ENCODE measurements at places on chromosomes 4 and X.

DNA sequence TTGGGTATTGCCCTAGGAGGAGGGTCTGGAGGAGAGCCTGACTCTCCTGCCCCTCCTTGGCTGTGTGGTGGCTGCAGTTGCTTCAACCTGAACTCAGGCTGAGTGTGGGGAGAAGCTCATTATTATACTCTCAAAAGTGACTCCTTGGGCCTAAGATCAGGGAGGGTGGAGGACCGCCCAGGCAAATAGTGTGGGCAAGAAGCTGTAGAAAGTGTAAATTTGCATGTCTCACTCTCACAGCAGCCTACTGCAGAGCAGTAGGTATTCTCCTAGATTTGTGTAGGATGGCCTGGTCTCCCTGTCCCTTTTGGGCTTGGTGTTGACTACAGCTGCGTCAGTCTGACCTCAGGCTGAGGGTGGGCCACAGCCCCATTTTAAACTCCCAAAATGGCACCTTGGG lies 156.1 kb downstream of the ZNF330 start:
- DNase-seq, result no peak

DNA sequence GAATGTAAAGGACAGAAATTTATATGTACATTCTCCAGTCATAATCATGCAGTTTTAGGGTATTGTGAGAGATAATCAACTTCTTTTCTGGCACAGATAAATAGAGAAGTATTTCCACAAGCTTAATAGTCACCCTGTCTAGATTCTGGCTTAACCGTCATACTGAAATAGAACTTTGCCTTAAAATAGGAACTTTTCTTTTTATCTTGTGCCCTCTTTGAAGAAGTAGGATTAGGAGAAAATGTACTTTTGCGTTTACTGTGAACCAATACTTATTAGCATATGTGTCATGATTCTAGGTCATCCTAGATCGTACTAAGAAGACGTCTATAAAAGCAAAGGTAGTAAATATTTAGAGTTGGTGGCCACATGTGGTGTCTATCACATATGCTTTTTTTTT lies 95.4 kb downstream of the NFKB1 start:
- no peak for DNase-seq

DNA sequence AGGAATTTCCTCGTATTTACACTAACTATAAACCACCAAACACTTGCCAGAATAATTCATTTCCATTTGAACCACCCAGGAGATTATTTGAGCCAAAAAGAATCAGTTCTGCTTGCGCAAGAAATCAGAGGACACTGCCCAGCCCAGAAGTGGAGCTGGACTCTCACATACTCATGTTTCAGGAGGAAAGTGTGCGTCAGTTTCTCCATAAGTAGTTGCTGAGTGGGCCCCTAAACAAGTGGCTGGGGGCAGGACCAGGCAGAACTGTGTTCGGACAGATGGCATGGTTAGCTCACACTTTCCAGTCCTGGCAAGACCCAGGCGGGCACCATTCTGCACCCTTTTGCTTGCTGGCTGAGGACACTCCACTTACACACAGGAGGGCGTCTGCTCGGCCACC lies 38.8 kb downstream of the BTC start:
- DNase-seq, result no peak

DNA sequence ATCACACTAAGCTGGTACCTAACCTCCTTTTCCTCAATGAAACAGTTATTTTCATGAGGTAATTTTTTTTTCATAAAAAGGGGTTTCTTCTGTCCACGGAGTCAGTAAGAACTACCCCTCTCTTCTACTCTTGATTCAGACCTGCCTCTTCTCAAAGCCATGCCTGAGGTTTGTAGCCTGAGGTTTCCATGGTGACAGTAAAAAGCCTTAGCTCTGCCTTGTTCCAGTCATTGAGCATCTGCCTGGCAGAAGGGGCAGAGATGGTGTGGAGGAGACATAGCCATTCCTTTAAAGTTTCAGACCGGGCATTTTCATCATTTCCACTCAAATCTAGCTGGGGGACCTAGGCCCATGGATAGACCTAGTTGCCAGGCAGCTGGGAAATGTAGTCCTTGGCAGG lies 135.5 kb downstream of the REPS2 start:
- no peak for DNase-seq

DNA sequence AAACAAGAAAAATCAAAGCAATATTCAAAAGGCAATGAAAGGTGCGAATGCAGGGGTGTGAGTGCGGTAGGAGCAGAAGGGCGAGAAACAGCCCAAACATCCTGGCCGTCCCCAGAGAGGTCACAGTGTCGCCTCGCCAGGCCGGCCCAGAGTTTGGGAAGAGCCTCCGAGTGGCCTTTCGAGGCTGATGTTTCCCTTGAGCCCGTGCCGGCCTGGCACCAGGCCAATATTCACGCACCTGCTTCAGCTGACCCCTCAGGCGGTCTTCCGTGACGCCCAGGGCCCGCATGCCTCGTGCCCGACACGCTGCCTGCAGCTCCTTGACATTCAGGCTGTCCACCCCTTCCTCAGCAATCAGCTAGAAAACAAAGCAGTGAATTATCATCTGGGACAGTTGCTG lies 30.6 kb downstream of the LETM1 start:
- DNase-seq, result no peak

DNA sequence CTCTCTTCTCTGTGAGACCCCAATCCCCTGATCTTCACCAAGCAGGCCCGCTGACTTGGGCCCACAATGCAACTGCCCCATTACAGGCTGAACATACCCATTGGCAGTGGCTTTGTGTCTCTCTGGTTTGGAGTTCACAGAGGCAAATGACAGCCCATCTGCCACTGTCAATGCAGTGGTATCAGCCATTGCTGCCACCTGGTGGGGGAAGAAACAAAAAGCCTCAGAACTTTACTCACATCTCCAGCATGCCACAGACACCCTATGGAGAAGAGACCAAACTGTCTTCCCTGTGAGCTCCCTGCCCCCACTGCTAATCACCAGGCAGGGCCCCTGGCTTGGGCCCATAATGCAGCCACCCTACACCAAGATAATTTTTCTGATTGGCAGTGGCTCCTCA lies 729.3 kb upstream of the ACTRT1 start:
- no peak for DNase-seq

DNA sequence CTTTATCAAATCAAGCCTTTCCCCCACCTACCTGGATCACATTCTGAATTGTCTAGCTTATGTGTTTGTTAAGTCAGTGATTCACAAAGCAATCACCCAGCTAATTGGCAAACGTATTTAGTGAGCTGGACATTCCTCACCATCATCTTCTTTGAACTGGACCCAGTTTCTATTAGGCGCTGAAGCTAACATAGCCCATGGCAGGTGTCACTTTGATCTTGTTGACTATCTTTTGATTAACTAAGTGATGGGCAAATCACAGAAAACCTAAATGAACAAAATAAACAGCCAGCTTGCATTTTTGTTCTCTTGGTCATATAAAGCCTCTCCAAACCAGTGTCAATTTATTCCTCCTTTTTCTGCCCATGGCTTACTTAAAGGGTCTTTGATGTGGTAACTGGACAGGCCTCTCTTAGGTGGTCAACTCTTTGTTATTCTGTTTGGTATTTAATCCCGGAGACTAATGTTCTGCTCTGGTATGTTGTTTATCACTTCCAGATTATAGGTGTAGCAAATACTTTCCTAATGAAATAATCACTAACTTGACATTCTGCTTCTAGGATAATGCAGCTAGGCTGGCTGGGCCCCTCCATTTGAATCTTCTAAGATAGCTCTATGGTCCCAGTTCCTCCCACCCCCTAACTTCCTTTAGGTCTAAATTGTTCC lies 105.3 kb upstream of the SMIM10 start:
- no peak for DNase-seq

DNA sequence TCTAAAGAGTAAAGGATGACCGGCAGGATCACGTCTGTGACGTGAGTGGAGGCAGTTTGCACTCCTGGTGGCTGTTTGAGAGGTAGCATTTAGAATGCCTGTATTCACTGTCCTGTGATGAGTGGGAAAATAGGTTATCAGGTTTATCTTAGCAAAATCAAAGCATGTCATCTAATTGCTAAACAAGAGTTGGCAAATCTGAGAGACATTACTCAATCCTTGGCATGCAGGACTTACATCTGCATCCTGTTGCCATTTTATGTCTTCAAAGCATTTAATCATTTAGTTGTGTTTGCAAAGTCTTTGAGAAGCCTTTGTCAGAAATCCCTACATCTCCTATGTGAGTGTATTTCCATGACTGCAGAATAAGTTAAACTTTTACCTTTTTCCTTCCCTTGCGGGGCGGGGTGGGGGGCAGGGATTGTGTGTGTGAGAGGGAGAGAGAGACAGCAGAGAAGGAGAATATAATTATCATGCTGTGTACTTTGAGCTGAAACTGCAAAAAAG lies 41.4 kb upstream of the MSANTD1 start:
- DNase-seq, result no peak

- no peak for DNase-seq
These were observed 57.4 kb downstream of the GATB start for GRCh38 chr4:151703401-151703800.

GRCh38 chr4:158861281-158861680 lies 92.5 kb downstream of the FNIP2 start:
- DNase-seq, result no peak

DNA sequence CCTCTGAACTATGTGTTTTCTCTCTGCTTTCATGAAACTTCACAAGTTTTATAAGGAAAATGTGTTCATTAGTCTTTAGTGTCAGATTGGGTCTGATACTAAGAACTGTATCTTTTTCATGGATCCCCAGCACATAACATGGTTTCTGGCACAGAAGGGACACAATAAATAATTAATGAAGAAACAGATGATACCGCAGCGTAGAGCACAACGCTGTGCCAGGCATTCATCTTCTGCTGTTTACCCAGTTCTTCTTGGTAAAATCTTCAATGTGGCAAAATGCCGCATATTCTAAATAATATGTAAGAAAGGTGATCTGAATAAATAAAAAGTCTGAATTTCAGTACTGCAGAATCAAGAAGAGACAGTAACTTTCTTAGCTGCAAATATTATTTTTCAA lies 12.3 kb downstream of the SCARB2 start:
- no peak for DNase-seq

GRCh38 chr4:169664615-169665014 lies 44.2 kb downstream of the CLCN3 start:
- no peak for DNase-seq

- no peak for DNase-seq
These were observed 31.7 kb downstream of the ZFYVE28 start for GRCh38 chr4:2386717-2387116.

- no peak for DNase-seq
These were observed 2.4 kb downstream of the RXFP1 start for GRCh38 chr4:158523990-158524535.

- no peak for DNase-seq
These were observed 51.0 kb downstream of the GUCY1B1 start for GRCh38 chr4:155809835-155810234.

GRCh38 chr4:15413010-15413622 lies 14.7 kb upstream of the C1QTNF7 start:
- no peak for DNase-seq

DNA sequence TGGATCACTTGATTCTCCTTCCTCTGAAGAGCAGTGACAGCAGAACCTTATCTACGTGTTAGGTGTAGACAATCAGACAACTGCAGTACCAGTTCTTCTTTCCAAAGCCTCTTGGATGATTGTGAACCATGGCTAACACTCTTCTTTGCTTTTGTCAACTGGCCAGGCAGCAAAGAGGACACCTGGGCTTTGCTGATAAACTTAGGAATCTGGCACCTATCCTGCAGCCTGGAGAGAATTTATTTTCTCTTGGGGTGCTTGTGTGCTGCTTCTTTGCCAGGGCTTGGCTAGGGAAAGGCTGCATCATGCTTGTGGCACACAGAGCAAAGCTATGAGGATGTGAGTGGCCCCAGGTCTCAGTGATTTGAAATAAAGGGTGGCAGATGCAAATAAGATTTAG lies 77.4 kb downstream of the ANAPC4 start:
- no peak for DNase-seq

DNA sequence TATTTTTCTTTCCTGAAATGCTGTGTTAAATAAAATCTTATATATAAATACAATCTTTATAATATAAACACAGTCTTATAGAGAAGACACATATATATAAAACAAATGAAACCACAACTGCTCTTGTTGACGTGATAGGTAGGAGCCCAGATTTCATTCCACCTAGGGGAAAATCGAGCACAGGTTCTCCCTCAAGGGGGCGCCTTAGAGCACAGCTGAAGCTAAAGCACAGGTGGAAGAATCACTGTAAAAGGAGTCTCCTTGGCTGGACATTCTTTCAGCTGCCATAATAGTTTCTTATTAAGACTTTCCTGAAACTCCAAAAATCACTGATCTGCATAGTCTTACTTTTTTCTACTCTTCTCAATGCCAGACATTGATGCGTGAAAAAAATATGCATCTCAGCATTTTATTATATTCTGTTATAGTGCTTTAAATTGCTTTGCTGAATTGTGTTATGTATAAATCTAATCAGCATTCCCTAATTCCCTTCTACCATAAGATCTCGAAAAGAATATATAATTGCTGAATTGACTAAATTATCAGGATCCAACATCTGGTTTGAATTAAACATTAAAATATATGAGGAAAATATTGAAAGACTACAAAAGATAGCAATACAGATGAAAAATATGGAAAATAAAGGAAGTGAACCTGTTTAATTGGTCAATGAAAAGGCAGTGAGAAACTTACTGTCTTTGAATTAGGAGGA lies 25.5 kb upstream of the RXFP1 start:
- DNase-seq, result no peak

DNA sequence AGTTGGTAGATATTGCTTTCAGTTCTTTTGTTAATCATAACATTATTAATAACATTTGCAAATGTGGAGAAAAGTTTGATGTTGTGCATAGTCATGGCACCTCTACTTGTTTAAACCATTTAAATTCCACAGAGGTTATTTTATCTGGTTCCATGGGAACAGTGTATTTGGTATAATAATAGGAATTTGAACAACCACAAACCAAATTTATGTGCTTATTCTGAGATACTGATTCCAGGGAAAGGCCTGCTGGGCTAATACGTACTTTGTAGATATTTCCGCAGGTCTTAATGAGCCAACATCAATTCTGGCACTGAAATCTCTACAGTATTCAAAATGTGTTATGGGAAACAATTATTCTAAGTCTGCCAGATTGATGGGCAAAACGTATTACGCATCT lies 319.0 kb downstream of the DKK2 start:
- no peak for DNase-seq

GRCh38 chrX:18172970-18173369 lies 47.7 kb downstream of the BEND2 start:
- no peak for DNase-seq

GRCh38 chr4:17763416-17763815 lies 18.0 kb downstream of the FAM184B start:
- no peak for DNase-seq

DNA sequence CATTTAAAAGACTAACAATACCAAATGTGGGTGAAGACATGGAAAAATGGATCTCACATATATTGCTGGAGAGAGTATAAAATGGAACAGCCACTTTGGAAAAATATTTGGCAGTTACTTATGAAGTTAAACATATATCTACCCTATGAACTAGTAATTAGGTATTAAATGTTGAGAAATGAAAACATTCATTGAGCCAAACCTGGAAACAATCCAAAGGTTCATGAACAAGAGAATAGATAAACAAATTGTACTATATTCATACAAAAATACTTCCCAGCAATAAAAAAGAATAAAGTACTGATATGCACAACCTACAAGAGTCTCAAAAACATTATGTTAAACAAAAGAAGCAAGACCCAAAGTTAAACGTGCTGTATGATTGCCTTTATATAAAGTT lies 4.0 kb upstream of the EGF start:
- DNase-seq, result no peak

All from cerebellar nuclear complex (tissue), 1 donor.